ENCODE measurements at places on chromosomes 5 and 9. TPM values are rescaled to one million over a fixed set of nuclear protein-coding genes. Genes with fewer than 3 reads are reported as not detected.
A peak's percentile ranks its signal among the peaks of the same experiment; 100 is the strongest.

The HMCN2 gene
- total RNA-seq: 1.9 TPM

The PCDHGB4 gene
- 3.8 TPM for total RNA-seq

GRCh38 chr5:116084287-116084691 is 536 bp upstream of the COMMD10 start:
- DNase-seq: peak; percentile 79

DNA sequence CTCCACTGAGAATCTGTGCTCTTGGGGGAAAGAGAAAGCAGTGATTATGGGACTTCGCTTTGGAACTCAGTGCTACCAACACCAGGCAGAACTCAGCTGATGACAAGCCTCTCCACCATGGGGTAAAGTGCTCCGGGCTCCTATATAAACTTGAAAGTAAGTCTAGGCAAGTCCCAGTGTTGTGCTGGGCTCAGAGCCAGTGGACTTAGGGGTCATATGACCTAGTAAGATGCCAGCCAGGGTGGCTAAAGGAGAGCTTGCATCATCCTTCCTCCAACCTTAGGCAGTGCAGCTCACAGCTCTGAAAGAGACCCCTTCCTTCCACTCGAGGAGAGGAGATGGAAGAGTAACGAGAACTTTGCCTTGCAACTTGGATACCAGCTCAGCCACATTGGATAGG is 35.1 kb upstream of the FREM1 start:
- no peak for DNase-seq

DNA sequence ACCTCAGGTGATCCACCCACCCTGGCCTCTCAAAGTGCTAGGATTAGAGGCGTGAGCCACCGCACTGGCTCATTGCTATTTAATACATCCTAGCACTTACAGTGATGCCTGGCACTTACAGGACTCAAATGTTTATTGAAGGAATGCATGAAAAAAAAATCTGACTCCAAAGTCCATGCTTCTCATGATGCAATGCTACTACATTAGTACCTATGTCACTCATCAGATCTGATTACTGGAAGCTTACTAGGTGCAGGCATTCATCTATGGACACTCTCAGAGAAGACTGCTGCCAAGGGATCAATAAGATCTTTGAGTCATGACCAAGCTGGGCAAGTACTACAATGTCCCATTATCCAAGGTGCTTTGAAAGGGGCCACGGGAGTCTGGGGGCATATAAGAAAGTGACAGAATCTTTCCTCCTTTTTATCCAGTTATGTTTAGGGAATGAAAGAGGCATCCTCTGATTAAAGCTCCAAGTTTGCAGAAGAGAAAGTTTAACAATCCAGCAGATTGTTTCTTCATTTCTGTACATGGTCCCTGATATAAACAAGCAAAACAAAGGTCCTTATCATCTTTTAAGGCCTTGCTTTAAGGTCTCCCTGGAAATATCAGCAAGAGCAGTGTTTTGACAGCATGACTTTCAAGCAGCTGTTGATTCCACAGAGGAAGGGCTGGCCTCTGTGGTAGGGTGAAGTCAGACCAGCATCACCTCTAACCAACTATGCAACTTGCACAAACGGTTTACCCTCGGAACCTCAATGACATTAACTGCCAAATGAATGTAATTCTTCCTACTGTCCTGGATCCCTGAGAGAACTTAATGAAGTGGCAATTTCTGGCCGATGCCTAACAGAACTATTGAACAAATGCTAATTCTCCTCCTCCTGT is 35.9 kb downstream of the ARPC5L start:
- DNase-seq: no peak

Data from spleen (tissue), 13 donors.